Lower leg skin (tissue), 4 donors: ENCODE measurements at places on chromosomes 5 and 9.

DNA sequence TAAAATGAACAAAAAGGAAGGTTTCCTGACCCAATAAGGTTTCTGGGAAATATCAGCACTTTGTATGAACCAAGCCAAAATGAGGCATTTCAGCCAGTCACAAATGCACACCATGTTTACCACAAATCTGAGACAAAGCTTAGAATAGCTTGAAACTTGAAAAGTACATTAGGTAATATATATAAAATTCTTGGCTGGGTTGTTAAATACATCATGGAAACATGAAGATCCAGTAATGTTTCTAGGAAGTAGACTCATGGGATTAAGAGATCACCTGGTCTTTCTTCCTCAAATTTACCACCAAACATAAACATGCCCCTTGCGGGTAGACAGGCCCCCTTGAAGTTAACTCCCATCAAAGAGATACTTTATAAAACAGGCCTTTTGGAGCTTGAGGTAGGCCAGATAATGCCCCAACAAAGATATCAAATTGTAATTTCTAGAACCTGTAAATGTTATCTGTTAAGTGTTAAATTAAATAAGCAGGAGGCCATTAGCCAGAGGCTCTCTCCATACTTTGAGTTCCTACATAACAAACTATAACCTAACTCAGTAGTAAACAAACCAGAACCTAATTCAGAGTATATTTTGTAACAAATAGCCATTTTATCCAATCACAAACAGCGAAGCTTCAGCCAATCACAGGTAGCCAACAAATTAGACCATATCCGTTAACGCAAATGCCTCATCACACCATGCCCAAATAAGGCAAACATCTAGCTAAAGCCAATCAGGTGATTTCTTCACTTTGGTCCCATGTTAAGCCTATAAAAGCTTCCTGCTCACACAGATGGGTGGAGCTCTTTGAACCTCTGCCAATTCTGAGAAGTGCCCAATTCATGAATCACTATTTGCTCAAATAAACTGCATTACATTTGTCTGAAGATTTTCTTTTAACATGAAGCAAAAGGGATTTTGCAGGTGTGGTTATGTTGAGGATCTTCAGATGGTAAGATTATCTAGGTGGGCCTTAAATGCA is 127.9 kb upstream of the TARS1 start:
- DNase-seq = peak; percentile 39

GRCh38 chr5:139394123-139394653 is 716 bp downstream of the PROB1 start:
- DNase-seq = no peak

GRCh38 chr5:43041110-43041668 is 1.1 kb upstream of the ANXA2R start:
- peak; percentile 88 for DNase-seq

DNA sequence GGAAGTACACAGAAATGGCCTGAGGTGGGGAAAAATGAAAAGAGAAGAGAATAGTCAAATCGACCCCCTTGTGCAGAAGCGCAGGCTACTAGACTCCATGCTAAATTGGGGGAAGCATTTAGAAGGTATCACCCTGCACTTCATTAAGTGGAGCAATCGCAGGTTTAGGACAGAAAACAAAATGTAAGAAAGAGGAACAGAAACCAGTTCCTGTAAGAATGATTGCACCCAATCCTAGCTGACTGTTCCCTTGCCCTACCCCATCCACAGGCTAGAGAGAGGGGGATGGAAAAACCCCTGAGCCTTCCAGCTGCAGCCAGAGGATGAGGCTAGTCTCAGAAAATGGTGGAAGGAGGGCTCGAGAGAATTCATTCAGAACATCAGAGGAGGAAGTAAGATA is 23.9 kb upstream of the PPP1R2B start:
- no peak for DNase-seq
